ENCODE measurements at places on chromosomes 12 and 14.

DNA sequence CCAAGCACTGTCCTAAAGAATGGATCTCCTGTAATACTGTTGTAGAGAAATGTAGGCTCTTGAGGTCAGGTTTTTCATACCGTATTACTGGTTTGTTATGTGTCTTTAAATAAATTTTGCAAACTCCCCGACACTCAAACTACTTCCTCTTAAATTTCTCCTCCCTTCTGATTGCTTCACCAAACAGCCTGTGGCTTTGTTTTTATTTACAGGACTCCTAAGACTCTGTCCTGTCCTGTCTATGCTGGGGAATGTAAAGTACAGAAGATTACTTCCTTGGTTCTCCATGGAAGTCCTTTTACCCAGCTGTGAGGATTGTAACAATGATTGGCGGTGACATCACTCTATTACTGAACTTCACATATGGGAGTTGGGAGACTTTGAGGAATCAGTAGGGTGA is 873.5 kb downstream of the DIO2 start:
- no peak for DNase-seq

GRCh38 chr12:119444462-119445044 is 110.0 kb downstream of the CCDC60 start:
- DNase-seq: no peak

DNA sequence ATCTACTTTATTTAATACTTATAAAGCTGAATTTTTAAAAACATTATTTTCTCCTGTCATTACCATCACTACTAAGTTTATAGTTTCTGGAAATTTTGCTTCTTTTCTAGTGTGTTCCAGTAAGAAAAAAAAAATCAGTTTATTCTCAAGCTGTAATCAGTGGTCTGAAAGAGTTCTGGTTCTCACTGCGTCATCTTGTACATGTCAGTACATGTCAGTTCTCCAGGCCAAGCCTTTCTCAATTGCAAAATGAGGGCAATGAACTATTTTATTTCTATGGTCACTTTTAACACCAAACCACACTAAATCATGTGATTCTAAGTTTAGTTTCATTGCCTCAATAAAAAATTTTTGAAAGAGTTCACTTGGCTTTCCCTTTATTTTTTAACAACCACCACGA is 468.9 kb upstream of the LRFN5 start:
- DNase-seq: no peak

DNA sequence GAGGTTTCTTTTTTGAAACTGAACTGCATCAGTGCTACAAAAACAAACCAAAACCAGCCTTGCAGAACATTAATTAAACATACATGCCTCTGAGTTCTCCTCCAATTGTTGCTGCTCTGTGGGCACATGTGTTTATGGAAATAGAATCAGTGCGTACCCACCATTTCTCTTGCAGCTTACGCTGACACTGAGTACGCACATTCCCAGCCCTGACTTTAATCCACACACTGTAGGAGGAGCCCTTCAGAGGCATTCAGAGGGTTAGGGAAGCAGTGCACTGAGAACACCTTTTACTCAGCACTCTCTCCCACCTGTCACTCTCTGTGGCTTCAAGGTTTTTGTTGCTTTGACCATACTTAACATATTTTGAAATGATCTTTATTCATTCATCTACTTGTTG is 250.5 kb upstream of the PWP1 start:
- no peak for DNase-seq

DNA sequence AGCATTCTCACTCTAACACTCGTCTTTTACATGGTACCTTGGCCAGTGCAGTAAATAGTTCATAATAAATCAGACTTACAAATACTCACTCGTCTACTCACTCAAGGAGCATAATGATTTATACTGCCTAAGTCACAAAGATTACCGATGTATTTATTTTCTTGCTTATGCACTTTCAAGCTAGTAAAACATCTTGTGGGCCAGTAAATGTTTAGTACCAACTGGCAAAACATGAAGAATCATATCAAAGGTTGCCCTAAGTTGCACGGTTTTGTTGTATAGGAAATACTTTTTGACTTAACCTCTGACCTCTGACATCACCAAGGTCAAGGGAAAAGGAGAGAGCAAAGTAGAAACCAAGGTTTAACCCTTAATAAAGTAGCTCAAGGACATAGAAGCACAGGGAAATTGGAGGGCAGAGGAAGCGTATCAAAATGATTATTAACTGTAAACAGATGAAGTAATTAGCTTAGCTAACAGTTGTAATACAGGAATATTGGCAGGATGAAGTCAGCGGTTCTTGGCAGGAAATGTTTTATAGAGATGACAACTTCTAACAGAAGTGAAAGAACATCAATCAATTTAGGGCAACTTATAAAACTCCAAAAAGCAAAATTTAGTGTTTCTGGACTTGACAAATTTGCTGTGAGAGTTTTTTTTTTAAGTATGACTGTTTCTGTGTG is 131.9 kb downstream of the HMGA2 start:
- no peak for DNase-seq

GRCh38 chr12:120584343-120585149 is 3.3 kb upstream of the POP5 start:
- no peak for DNase-seq

DNA sequence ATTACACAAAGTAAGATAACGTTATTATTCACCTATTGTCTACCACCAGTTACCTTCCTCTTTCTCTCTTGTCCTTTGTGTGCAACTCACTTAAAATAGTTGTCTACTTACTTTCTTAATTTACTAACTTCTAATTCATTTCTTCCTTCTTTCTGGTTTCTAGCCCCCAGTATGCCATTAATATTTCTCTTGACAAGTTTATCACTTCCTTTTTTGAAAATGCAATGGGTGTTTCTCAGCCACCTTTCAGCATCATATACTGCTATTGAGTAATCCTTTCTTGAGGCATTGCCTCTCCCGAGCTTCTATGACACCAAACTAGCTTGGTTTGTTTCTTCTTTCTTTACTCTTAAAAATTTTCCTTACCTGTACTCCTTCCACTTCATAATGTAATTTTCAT is 633.6 kb downstream of the TMTC2 start:
- no peak for DNase-seq

- DNase-seq: no peak
Observed at GRCh38 chr14:73955674-73956073, 5.6 kb downstream of the COQ6 start.

GRCh38 chr12:16030744-16031143 is 119.6 kb downstream of the DERA start:
- DNase-seq: no peak

DNA sequence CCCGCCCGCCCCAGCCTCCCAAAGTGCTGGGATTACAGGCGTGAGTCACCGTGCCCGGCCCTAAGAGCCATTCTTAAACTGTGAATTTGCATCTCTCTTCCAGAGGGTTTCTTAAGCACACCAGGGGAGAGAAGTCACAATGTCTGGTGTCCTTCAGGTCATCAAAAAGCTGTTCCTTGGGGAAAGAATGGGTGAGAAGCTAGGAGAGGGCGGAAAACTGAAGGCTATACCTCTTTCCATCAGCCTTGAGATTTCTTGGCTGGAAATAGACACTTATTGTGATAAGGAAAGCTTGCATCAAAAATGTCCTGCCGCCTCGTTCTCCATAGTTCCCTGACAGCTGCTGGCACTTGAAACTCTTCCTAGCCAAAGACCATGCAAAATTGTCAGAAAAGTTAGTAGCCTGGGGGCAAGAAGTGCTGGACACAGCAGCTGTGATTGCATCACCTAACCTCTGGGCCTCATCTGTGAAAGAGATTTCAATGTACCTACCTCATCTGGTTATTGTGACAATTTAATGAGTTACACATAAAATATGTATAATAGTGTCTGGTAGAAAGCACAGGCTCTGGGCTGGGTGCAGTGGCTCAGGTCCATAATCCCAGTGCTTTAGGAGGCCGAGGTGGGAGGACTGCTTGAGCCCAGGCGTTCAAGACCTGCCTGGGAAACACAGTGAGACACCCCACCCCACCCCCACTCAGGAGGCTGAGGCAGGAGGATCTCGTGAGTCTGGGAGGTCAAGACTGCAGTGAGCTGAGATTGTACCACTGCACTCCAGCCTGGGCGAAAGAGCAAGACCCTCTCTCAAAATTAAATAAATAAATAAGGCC is 9.7 kb upstream of the UBC start:
- no peak for DNase-seq

- no peak for DNase-seq
Observed at GRCh38 chr12:24212496-24212895, 263.0 kb upstream of the SOX5 start.

GRCh38 chr14:66078006-66078405 is 408.2 kb upstream of the CCDC196 start:
- no peak for DNase-seq

DNA sequence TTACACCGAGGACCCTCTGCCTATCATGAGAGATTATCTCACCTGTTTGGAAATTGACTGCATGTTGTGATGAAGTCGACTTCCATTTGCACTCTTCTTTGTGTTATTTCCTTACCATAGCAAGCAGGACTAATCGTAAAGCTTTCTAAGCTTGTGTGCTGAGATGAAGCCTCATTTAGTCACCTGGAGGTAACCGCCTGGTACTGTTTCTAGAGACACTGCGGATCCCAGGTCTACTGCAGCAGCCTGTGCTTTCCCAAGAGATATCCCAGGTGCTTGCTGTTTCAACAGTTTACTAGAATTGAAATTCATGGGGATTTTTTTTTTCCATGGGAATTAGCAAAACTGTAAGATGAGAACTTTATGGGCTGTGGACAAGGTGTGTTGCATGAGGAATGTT is 131.8 kb downstream of the PTPRR start:
- DNase-seq: no peak

GRCh38 chr12:31369712-31370521 is 44.0 kb upstream of the SINHCAF start:
- DNase-seq: no peak

DNA sequence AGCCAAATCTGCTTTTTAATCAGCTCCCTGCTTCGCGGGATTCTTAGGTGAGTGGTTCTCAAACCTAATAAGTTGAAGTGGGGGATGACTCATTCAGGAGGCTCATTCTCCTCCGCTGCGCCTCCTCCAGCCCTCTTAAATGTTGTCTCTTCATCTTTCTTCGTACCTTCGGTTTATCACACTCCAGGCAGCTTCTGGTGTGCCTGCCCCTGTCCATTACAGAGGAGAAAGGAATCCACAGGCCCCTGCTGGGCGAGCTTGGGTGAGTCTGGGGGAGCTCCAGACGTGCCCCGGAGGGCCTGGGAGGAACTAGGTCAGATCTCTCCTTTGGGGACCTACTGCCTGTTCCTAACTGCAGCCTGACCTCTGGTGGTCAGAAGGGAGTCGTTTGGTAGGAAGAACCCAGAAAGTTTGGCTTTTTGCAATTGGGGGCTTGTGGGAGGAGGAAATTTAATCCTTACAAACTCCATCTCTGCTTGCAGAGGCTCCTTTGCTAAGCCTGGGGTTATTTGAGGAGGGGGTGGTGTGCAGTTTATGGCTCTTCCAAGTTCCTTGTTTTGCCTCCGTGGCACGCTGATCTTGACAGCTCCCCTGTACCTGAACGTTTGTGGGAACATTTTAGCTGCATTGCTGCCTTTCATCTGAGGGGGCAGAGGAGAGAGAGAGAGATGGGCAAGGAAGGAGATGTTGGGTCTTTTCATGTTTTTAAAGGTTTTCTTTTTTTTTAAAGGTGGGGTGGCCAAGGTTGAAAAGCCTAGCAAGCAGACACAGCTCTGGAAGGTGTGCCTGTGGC is 84.1 kb upstream of the GNG2 start:
- no peak for DNase-seq

DNA sequence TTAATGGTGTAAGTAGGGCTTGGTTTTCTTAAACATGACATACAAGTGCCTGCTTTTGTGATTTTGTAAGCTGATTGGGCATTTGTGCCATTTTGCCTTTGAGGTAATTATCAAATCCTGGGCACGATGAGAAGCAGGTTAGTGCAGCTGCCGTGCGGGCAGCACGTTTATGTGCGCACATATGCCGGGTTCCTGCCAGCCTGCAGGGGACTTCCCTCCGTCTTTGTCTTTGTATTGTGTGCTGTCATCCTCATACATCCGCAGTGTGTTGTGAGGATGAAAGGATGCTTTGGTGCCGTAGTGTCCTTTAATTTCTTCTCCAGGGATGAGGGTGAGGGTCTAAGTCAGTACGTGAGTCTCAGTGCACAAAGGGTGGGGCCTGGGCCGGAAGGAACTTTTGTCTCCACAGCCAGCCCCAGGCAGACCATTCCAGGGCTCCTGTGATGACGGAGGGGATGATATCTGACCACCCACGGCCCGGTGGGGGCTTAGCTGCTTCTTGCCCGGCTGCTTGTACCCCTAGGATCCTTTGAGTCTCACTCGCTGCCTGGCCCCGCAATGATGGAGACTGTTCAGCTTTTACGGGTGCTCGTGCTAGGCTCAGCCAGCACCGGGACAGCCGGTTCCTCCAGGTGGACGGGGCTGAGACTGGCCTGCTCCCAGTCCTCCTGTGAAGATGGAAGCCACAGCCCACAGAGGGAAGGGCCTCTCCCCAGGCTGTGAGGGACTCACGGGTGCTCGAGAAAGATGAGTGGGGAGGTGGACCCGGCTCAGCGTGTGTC is 54.6 kb downstream of the ADGRD1 start:
- no peak for DNase-seq

Data from stimulated activated CD8-positive, alpha-beta memory T cell treated with anti-CD3 and anti-CD28 coated beads, Interleukin-15, amount 100 ng/mL, for 24 hours (primary cell).